ENCODE measurements at places on chromosomes 12 and 14. TPM values are rescaled to one million over a fixed set of nuclear protein-coding genes. Genes with fewer than 3 reads are reported as not detected.

OAS2 gene
- total RNA-seq = 2.9 TPM

CLEC7A gene
- not detected for total RNA-seq

MSI1 gene
- total RNA-seq = not detected

GRIP1 gene
- not detected for total RNA-seq

CEBPE gene
- total RNA-seq = not detected

IGF1 gene
- 0.83 TPM for total RNA-seq

ANO4 gene
- 1.3 TPM for total RNA-seq

ERBB3 gene
- 0.33 TPM for total RNA-seq

LALBA gene
- total RNA-seq = not detected

PRMT5 gene
- 55.4 TPM for total RNA-seq

PPM1A gene
- total RNA-seq = 18.9 TPM

TPPP2 gene
- not detected for total RNA-seq

SNRNP35 gene
- total RNA-seq = 32.4 TPM

KCNH3 gene
- total RNA-seq = under 0.01 TPM

SERPINA1 gene
- total RNA-seq = under 0.01 TPM

POTEM gene
- total RNA-seq = not detected

MAP3K9 gene
- 0.15 TPM for total RNA-seq

TAS2R42 gene
- total RNA-seq = not detected

MIP gene
- total RNA-seq = not detected

ACRBP gene
- 0.29 TPM for total RNA-seq

Measured in smooth muscle cell of trachea (primary cell).